ENCODE measurements at places on chromosomes 6 and 20.

DNA sequence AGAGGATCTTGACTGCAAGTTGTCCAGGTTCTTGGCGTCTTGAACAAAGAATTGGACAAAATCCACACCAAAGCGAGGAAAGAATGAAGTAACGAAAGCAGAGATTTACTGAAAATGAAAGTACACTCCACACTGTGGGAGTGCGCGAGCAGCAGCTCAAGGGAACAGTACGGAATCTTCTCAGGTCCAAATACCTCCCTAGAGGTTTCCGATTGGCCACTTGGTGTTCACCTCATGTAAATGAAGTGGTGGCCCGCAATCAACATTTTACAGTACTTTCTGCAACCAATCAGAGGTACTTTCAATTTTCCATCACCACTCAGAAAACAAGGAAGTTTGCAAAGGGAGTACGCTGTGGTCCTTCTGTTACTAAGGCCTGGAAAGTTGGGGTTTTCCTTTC is 122.4 kb downstream of the PTPRK start:
- DNase-seq, result no peak

GRCh38 chr20:61801065-61801360 is 264.7 kb downstream of the TAF4 start:
- no peak for DNase-seq

DNA sequence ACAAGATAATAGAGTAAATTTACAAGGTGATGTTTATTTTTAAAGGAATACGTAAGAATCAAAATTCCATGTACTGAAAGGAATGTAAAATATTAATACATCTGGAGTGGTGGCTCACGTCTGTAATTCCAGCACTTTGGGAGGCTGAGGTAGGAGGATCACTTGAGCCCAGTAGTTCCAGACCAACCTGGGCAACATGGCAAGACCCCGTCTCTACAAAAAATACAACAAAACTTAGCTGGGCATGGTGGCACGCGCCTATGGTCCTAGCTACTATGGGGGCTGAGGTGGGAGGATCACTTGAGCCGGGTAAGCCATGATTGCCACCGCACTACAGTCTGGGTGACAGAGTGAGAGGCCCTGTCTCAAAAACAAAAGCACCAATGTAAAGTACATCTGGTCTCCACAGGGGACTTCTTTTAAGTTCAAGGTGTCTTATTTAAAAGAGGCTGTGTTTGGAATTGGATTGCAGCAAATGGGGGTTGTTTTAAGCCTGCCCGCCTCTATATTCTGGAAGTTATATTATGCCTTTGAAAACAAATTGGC is 36.9 kb downstream of the ARID1B start:
- no peak for DNase-seq

DNA sequence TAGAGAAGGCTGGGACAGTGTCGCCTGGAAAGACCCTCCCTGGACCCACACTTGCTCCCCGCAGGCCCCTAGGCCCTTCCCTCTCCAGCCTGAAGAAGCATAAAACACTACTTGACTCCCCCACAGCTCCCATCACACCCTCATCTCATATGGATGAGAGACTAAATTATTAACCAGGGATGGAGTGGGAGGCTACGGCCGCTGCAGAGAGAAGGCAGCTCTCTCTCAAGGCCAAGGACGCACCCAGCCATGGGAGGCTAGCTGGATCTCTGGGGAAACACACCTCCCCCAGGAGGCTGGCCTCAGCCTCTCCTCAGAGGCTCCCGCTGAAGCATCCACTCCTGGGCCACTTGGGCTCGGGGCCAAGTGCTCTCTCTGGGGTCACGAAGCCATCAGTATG is 102.5 kb downstream of the GRM4 start:
- no peak for DNase-seq

DNA sequence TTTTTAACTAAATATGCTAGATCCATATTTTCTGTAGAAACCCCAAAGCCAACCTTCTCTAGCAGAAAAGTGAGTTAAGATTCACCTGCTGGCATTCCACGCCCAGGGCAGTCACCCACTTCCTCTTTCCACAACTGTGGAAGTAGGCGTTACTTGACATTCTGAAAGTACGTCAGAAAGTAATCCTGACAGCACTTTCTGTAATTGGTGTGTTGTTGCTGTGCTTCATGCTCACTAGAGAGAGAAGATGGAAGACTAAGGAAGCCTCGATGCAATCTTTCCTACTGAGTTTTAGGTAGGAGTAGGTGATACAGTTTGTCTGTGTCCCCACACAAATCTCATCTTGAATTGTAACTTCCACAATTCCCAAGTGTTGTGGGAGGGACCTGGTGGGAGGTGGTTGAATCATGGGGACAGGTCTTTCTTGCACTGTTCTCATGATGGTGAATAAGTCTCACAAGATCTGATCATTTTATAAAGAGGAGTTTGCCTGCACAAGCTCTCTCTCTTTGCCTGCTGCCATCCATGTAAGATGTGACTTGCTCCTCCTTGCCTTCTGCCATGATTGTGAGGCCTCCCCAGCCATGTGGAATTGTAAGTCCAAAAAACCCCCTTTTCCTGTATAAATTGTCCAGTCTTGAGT is 101.1 kb downstream of the MAP3K7 start:
- no peak for DNase-seq

- no peak for DNase-seq
These were observed 582.5 kb downstream of the DOK5 start for GRCh38 chr20:55057779-55058415.

DNA sequence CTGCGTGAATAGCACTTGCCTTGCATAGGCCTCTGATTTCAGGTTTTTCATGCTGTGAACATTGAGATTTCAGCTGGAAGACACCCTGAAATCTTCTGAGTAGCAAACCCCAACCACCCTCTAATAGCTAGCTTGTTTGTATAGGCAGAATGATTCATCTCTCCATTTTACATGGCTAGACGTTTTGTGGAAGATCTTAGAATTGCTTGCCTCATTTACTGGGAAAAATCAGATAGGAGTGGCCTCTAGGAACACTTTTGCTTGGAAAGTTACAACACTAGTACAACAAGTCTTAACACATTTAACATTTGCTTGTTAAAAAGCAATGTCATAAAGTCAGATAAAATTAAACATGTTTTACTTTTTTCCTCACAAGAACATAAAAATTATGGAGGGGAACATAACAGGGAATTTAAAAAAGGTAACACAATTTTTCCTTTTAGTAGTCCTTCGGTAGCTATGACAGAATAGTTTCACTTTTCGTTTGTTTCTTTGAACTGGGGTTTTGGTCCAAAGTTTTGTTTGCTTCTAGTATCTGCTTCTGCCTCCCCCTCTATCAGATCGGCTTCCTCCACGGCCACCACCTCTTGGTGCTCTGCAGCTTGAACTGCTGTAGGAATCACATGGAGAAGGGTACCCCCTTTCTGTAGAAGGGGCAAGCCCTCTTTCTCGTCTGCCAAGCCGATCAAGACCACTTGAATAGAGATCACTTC is 102.2 kb upstream of the PTCHD4 start:
- DNase-seq, result no peak

DNA sequence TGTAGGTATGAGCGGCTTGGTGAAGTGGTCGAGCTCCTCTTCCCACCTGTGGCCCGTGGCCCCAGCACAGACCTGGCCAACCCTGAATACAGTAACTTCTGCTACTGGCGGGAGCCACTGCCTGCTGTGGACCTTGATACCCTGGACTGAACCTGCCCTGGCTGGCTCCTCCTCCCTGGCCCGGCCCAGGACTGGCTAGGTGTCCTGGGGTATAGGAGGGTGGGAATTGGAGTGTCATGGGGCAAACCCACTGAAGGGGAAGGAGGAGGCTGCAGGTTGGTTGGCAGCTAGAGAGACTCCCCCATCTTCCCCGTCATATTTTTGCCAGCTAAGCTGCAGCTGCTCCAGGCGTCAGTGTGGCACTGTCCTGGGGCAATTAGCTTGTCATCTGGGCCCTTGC is 7.9 kb downstream of the EMILIN3 start:
- DNase-seq, result no peak

GRCh38 chr20:23631981-23632710 is 5.6 kb downstream of the CST3 start:
- no peak for DNase-seq

- no peak for DNase-seq
These were observed 31.5 kb upstream of the TOP1 start for GRCh38 chr20:40997116-40997515.

- DNase-seq, result no peak
These were observed 24.6 kb upstream of the CTNNBL1 start for GRCh38 chr20:37669062-37669772.

- DNase-seq, result no peak
These were observed 39.5 kb downstream of the KCNQ5 start for GRCh38 chr6:72661411-72661810.

- DNase-seq, result no peak
These were observed 151.2 kb upstream of the BMP5 start for GRCh38 chr6:56026455-56027180.

GRCh38 chr6:28296520-28297060 is 15.2 kb downstream of the PGBD1 start:
- DNase-seq, result no peak

- DNase-seq, result no peak
These were observed 499.4 kb upstream of the NOX3 start for GRCh38 chr6:155955038-155955437.

DNA sequence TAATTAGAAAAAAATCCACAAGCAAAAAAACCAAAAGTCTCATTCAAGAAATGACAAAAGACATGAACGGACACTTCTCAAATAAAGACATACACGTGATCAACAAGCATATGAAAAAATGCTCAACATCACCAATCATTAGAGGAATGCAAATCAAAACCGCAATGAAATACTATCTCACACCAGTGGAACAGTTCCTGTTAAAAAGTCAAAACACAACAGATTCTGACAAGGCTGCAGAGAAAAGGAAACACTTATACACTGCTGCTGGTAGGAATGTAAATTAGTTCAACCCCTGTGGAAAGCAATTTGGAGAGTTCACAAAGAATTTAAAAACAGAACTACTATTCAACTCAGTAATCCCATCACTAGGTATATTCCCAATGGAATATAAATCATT is 58.0 kb downstream of the IRAK1BP1 start:
- DNase-seq, result no peak

GRCh38 chr6:116371120-116371917 is 572 bp downstream of the DSE start:
- DNase-seq, result no peak

GRCh38 chr6:150112233-150112632 is 30.6 kb upstream of the PPP1R14C start:
- no peak for DNase-seq

- no peak for DNase-seq
These were observed 124.0 kb downstream of the JARID2 start for GRCh38 chr6:15369838-15370237.

DNA sequence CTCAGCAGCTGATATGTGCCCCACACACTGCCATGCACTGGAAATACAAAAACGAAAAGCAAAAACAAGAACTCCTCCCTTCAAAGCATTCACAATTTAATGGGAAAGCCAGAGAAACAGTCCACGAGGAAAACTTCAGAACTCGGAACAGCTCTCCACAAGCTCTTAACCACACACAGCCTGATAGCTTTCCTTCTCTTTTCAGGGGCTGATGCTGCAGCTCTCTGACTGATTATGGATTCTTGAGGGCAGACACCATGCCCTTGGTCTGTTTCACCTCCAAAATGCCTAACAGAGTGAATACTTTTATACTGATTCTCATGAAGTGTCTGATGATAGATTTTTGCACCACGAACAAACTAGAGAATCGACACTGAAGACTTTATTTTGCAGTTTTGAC is 282.1 kb downstream of the CD83 start:
- no peak for DNase-seq

DNA sequence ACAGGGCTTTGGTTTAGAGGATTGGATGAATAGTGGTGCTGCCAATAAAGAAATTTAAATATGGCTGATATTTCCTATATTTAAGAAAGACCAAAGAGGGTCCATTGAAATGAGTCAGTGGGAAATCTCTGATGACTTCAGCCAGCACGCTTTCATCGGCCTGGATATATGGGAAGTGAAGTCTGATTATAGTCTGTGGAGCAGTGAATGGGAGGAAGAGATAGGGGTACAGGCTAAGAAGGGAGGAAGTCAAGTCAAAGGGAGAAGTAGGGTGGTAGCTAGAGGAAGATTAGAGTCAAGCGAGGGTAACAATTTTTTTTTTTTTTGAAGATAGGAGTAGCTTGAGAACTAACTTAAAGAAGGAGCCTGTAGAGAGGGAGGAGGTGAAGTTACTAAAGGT is 22.7 kb downstream of the SLC16A10 start:
- no peak for DNase-seq

- no peak for DNase-seq
These were observed 391.1 kb downstream of the BTBD9 start for GRCh38 chr6:38248500-38249234.

GRCh38 chr6:91476000-91476399 is 889.1 kb upstream of the MAP3K7 start:
- DNase-seq, result no peak

GRCh38 chr6:155443168-155443567 is 12.5 kb downstream of the NOX3 start:
- no peak for DNase-seq

DNA sequence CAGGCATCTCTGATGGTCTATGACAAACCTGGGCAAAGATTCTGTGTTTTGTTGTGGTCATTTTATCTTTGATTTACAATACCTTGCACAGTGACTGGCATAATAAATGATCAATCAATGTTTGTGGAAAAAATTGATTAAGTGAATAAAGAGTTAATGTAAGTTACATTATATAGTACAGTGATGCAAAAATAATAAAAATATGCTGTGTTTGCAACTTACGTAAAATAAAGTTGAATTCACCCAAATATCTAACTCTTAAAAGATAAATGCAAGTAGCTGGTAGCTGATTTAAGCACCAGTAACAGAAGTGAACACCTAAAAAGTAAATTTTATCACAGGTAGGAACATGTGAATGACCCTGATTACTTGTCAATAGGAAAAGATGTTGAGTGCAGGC is 176.0 kb upstream of the THEMIS start:
- no peak for DNase-seq

- no peak for DNase-seq
These were observed 15.8 kb downstream of the ENTPD6 start for GRCh38 chr20:25211273-25211672.

DNA sequence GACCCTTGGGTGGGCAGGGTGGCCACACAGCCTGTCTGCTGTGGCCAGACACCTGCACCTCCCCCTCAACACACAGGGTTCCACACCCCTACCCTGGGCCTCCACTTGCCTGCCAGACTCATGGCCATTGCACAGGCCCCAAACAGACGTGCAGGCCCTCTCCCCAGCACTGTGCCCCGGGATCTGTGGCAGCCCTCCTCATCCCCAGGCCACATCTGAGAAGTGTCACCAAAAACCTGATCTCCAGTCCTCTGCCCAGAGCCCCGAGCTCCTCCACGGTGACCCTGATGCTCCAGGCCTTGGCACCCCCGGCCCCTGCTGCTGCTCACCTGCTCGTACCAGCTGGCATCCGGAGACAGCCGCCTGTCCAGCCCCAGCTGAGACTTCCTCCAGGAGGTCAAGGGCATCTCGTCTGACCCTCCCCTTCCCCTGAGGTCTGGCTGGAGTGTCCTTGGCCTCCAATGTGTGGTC is 160.1 kb downstream of the DLL1 start:
- no peak for DNase-seq

All from NCI-H748 treated with DMSO at 0.1 percent for 48 hours (cell line).